ENCODE measurements at places on chromosomes 6 and 20. TPM values are rescaled to one million over a fixed set of nuclear protein-coding genes. Genes with fewer than 3 reads are reported as not detected.

DNA sequence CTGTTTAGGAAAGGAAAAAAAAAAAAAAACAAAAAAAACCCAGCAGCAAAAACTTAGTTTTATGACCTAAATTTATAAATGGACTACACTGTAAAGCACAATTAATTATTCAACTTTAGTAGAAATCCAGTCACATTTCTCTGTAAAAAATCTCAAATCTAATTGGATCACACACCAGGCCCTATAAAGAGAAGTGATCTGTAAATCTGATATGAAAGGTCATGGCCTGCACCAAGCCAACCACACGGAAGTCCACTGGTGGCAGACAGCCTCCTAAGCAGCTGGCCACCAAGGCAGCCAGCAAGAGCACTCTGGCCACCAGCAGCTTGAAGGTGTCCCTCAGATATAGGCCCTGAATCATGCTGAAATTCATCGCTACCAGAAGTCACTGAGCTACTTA, 131.6 kb downstream of the HFE start:
- no peaks in the 10 kb centered on the region for H3K27me3 ChIP-seq
- no peak overlapping the region for H3K4me3 ChIP-seq
- no peak for DNase-seq
- H3K36me3 ChIP-seq = no peaks in the 10 kb centered on the region
- no peaks in the 10 kb centered on the region for H3K4me1 ChIP-seq

Gene PFDN6
- total RNA-seq = 81.8 TPM

- no peaks in the 10 kb centered on the region for H3K4me1 ChIP-seq
- no peak for DNase-seq
- no peaks in the 10 kb centered on the region for H3K36me3 ChIP-seq
- no peaks in the 10 kb centered on the region for H3K27me3 ChIP-seq
- no peak overlapping the region for H3K27ac ChIP-seq
Observed at GRCh38 chr6:166282394-166283032, 25.7 kb downstream of the PRR18 start.

DNA sequence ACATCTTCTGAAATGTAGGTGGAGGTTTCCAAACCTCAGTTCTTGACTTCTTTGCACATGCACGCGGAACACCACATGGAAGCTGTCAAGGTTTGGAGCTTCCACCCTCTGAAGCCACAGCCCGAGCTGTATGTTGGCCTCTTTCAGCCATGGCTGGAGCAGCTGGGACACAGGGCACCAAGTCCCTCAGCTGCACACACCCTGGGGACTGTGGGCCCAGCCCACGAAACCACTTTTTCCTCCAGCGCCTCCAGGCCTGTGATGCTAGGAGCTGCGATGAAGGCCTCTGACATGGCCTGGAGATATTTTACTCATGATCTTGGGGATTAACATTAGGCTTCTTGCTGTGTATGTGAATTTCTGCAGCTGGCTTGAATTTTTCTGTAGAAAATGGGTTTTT, 68.7 kb downstream of the RNF217 start:
- no peaks in the 10 kb centered on the region for H3K4me1 ChIP-seq
- no peak overlapping the region for H3K4me3 ChIP-seq
- no peaks in the 10 kb centered on the region for H3K36me3 ChIP-seq
- H3K27me3 ChIP-seq = no peaks in the 10 kb centered on the region
- H3K27ac ChIP-seq = no peak overlapping the region

Gene HLA-DQA1
- not detected for total RNA-seq

All from Caco-2 (cell line).